Liver (tissue), 10 donors: ENCODE measurements at places on chromosomes 2 and 18.
A peak's percentile ranks its signal among the peaks of the same experiment; 100 is the strongest.

DNA sequence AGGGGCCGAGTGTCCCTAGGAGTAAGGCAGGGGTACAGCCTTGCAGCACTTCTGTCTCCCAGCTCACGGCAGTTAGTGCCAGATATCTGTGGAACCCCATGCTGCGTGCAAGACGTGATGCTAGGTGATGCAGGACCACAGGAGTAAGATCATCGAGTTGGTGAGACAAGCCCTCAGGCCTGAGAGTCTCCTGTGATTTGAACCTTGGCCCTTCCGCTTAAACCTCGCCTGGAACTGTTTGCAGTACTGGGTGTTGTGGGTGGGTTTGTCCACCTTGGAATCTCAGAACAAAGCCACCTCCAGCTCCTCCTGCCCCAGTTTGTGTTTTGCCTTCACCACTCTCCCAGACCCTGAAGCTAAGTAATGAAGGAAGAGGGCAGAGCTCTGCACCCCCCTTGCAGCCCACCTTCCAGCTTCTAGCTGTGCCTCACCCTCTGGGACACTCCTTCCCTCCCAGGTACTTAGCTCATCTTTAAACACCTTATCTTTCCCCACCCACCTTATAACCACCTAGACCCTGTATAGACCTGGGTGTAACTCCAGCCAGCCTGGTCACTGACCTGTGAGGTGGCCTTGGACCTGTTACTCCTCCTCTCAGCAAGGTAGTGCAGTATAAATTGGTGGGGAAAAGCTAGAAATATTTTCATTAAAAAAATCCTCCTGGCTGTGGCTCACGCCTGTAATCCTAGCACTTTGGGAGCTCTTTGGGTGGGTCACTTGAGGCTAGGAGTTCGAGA is 6.6 kb downstream of the CNNM4 start:
- no peak for DNase-seq
- H3K27ac ChIP-seq: no peak overlapping the region
- H3K27me3 ChIP-seq: no peaks in the 10 kb centered on the region
- H3K36me3 ChIP-seq: no peaks in the 10 kb centered on the region
- no peak overlapping the region for H3K4me3 ChIP-seq

DNA sequence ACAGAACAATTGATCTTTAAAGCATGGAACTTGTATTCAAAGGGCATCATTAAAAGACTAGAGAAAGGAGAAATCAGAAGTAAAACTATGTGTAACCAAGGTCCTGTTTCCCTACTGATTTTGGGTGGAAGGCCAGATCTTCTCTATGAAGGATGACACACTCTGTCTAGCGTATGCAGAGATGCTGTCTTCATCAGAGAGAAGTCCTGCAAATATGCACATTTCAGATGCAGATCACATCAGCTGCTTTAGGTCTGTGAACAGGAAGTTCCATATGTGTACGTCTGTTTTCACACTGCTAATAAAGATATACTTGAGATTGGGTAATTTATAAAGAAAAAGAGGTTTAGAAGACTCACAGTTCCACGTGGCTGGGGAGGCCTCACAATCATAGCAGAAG is 857.3 kb downstream of the CNTNAP5 start:
- H3K27me3 ChIP-seq: no peaks in the 10 kb centered on the region
- no peak overlapping the region for H3K27ac ChIP-seq
- DNase-seq: no peak
- H3K36me3 ChIP-seq: no peaks in the 10 kb centered on the region

DNA sequence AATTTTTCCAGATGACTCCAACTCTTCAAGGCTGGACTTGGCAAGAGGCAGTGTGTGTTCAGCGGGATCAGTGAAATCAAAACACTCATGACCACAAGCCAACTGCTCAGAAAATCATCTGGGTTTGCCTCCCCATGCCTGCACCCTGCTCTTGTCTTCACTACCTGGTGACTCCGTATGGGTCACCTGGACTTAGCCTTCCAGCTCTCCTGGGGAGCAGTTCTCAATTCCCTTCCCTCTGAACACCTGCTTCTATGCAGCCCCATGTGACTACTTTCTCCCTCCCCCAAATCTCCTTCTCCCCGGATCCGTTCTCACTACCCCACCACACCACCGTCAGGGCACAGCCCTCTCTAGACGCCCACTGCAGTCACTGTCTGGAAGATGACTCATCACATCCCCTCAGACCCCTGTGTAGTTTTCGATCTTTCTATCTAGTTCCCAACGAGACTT is 130.2 kb upstream of the ID2 start:
- H3K4me3 ChIP-seq: no peak overlapping the region
- peaks cover 8% of the 10 kb centered on the region for H3K4me1 ChIP-seq
- no peaks in the 10 kb centered on the region for H3K36me3 ChIP-seq

- H3K4me1 ChIP-seq: peaks cover 14% of the 10 kb centered on the region
- H3K4me3 ChIP-seq: peak overlapping the region; percentile 39
- peak overlapping the region; percentile 82 for H3K27ac ChIP-seq
- no peaks in the 10 kb centered on the region for H3K27me3 ChIP-seq
These were observed 25.4 kb downstream of the DSG4 start for GRCh38 chr18:31402026-31402373.

DNA sequence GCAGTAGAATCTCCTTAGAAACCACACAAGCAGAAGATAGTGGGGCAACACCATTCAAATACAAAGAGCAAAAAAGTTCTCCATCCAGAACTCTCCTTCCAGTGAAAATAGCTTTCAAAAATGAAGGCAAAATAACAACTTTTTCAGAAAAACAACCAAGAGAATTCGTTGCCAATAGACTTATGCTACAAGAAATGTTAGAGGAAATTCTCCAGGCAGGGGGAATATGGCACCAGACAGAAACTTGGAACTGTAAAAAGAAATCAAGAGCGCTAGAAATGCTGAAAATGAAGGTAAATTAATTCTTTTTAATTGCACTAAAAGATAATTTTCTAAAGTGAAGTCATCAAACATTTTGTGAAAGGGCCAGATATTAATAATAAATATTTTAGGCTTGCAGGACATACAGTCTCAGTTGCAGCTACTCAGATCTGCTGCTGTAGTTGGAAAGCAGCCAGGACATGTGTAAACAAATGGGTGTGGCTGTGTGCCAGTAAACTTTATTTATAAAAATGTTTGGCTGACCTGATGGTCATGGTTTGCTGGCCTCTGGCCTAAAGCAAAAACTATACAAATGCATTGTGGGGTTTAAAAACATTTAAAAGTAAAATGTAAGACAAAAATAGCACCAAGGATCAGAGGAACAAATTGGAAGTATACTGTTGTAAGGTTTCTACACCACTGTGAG is 73.7 kb upstream of the TGFA start:
- no peak overlapping the region for H3K4me3 ChIP-seq
- H3K36me3 ChIP-seq: no peaks in the 10 kb centered on the region
- no peaks in the 10 kb centered on the region for H3K4me1 ChIP-seq
- H3K27ac ChIP-seq: no peak overlapping the region

DNA sequence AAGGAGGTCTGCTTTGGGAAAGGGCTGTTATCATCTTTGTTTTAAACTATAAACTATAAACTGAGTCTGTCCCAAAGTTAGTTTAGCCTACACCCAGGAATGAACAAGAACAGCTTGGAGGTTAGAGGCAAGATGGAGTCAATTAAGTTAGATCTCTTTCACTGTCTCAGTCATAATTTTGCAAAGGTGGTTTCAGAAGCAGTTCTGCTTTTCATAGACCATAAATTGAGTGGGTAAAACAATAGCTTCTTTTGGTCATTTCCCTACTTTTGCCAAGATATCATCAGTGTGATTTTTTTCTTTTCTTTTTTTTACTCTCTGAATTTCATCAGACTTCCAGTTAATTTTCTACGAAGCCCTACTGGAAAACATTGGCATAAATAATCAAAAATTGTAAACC is 117.0 kb downstream of the AP1S3 start:
- no peak overlapping the region for H3K4me3 ChIP-seq
- no peak overlapping the region for H3K27ac ChIP-seq
- H3K36me3 ChIP-seq: no peaks in the 10 kb centered on the region
- no peaks in the 10 kb centered on the region for H3K27me3 ChIP-seq
- H3K4me1 ChIP-seq: no peaks in the 10 kb centered on the region

DNA sequence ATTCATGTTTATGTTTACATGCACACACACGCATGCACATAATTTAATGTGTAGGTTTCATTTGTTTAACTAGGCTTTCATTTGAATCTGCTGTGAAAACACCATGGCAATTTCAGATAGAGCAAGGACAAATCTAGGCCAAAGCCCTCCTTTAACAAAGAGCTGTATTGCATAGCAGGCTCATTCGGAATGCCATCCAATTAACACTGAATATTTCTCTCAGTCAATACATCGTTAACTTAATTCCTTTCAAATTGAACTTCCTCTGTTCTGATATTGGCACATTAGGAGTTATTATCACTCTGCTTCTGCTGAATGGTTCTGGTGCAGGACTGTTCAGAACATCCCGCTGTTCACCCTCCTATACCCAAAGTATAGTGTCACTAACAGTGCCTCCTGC is 435.1 kb upstream of the CDH20 start:
- H3K27me3 ChIP-seq: no peaks in the 10 kb centered on the region
- no peak overlapping the region for H3K4me3 ChIP-seq
- H3K27ac ChIP-seq: no peak overlapping the region

GRCh38 chr2:204695506-204695905 is 150.2 kb downstream of the PARD3B start:
- DNase-seq: no peak
- H3K27ac ChIP-seq: peak overlapping the region; percentile 21
- H3K36me3 ChIP-seq: no peaks in the 10 kb centered on the region

DNA sequence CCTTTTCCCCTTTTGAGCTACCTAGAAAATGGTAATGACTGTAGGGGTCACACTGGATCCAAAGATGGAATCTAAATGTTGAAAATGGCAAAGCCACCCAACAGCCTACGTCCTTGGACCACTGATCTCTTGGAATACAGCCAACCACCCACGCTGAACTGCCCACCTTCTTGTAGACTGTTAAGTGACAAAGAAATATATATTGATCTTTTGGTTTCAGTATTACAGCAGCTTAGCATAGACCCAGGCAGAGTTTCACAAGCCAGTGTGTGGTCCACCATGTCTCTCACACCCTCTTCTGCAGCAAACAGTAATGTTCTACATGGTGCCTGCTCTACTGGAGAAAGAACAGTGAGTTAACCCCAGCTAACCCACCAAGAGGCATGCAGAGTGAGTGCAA is 20.2 kb downstream of the CACNB4 start:
- H3K27ac ChIP-seq: no peak overlapping the region
- H3K4me1 ChIP-seq: no peaks in the 10 kb centered on the region
- DNase-seq: no peak
- H3K4me3 ChIP-seq: no peak overlapping the region
- H3K27me3 ChIP-seq: no peaks in the 10 kb centered on the region

DNA sequence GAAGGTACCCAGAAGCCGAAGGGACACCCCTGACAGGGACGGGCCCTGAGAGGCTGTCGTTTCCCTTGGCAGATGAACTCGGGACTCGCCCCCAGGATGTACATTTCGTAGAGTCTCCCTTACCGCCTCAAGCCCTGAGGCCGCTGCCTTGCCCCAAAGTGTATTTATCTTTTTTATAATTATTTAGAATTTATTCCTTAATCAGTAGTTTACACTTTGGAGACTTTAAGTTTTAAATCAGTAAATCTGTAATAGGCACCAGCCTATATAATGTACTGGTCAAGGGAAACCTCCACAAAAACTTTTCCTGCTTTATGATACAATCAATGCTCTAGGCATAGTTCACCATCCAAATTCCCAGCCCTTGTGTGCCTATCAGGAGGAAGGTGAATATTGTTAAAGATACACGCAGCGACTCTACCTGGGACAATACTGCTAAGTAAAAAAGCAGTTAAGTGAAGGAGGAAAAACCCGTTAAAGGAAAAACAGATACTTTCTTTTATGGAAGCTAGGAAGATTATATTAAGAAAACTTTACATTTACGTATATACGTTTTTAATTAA is 848 bp downstream of the VRK2 start:
- no peaks in the 10 kb centered on the region for H3K36me3 ChIP-seq
- H3K27ac ChIP-seq: peak overlapping the region; percentile 87
- peak overlapping the region; percentile 79 for H3K4me3 ChIP-seq
- DNase-seq: no peak
- peaks cover 14% of the 10 kb centered on the region for H3K4me1 ChIP-seq

DNA sequence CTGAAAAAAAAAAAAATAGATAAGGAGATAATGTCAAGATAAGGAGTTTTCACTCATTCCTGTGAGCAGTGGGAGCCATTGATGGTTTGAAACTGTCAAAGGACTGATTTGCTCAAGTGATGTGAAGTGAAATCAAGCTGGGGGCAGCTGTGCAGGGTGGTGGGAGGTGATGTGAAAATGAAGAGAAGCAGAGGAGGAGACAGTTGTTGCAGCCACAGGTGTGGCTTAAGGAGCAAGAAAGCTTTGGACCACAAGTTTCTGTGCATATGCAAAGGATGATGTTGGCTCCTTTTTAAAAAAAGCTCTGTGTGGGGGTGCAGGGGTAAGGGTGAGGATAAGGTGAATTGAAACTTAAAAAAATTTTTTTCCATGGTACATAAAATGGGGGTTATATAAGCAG is 8.3 kb downstream of the EFR3B start:
- H3K4me3 ChIP-seq: no peak overlapping the region
- no peaks in the 10 kb centered on the region for H3K27me3 ChIP-seq
- no peak for DNase-seq
- no peaks in the 10 kb centered on the region for H3K4me1 ChIP-seq
- H3K36me3 ChIP-seq: no peaks in the 10 kb centered on the region
- no peak overlapping the region for H3K27ac ChIP-seq

DNA sequence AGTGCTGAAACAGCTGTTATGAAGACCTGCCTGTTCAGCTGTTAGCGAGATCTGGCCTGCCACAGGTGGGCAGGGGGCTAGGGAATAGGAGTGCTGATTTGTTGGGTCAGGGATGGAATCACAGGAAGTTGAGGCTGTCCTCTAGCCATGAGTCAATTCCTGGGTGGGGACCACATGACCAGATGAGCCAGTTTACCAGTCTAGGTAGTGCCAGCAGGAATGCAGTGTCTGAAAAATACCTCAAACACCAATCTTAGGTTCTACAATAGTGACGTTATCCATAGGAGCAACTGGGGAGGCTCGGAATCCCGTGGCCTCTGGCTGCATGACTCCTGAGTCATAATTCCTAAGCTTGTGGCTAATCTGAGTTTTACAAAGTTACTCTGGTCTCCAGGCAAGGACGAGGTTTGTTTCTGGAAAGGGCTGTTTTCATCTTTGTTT is 44.9 kb downstream of the DYSF start:
- peak overlapping the region; percentile 4 for H3K27ac ChIP-seq
- no peaks in the 10 kb centered on the region for H3K27me3 ChIP-seq
- no peaks in the 10 kb centered on the region for H3K4me1 ChIP-seq
- H3K4me3 ChIP-seq: no peak overlapping the region
- H3K36me3 ChIP-seq: peaks cover 3% of the 10 kb centered on the region
